ENCODE measurements at places on chromosomes 2 and 18. TPM values are rescaled to one million over a fixed set of nuclear protein-coding genes. Genes with fewer than 3 reads are reported as not detected.

DNA sequence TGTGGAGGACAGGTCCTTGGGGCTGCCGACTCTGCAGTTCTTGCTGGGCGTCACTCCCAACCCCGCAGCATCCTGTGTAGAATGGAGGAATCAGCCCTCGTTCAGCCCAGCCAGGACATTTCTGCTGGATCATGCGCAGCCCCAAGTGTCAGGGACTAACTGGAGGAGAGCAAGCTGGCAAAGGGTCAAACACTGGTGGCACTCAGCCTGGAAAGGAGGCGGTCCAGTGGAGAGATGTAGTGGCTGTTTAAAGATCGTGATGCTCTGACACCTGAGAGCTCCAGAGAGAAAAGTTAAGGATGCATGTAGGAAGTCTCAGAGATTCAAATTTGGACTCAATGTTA, 63.6 kb upstream of the SH3RF3 start:
- DNase-seq: no peak

GRCh38 chr2:8877332-8877731, 39.9 kb upstream of the KIDINS220 start:
- no peak for DNase-seq

The DSC3 gene
- 2.1 TPM for total RNA-seq

The NOSTRIN gene
- not detected for total RNA-seq

The SP5 gene
- total RNA-seq: 7.0 TPM

Data from WTC11 (cell line).